ENCODE measurements at places on chromosomes 12 and 14. TPM values are rescaled to one million over a fixed set of nuclear protein-coding genes. Genes with fewer than 3 reads are reported as not detected.

- DNase-seq, result no peak
Measured at GRCh38 chr14:103931422-103931821, 3.2 kb downstream of the TDRD9 start.

The RNASE9 gene
- not detected for total RNA-seq

DNA sequence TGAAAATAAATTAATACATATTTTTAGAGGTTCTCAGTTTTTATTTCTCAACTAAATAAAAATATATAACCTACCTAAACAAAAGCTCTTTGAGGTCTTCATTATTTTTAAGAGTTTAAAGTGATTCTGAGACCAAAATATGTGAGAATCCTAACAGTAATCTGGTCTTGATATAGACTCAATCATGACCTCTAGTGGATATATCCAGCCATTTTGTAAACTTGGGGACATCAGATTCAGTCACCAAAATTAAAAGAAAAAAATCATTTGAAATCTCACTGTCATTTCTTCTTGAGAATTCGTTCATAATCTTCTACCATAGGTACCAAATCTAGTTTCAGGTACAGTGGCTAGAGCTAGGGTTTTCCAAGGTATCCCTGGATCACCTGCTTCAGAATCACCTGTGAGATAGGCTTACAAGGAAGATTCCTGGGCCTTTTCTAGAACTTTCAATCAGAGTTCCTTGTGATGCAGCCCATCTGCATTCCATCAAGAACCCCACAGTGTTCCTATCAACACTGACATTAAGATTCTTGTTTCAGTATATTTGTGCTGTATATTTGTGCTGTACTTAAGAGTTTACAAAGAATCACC lies 214.9 kb downstream of the ADAMTS20 start:
- no peak for DNase-seq

The POLE gene
- total RNA-seq, result 12.5 TPM

The ERP27 gene
- not detected for total RNA-seq

The COX8C gene
- not detected for total RNA-seq

GRCh38 chr12:79423560-79423959 lies 267.2 kb downstream of the PAWR start:
- no peak for DNase-seq

The MOK gene
- 7.5 TPM for total RNA-seq

The NFE2 gene
- total RNA-seq, result not detected

DNA sequence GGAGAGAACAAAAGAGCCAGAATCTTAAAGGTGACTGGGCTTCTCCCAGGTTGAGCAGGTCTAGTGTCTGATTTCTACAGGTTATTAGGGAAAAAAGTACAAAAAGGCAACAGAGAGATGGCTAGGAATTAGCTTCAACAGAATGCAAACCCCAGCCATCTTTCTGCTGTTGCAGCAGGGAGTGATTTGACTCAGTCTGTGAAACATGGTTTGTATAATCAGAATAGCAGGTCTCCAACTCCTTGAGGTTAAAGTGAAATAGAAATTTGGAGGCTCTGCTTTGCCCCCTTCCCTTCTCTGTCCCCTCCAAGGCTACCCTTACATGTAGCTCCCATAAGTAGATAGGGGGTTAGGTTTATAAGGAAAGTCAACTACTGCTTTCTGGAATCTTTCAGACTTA lies 105.8 kb downstream of the AKAP6 start:
- DNase-seq, result no peak

The ABHD12B gene
- not detected for total RNA-seq

GRCh38 chr14:59103396-59103795 lies 85.1 kb upstream of the DAAM1 start:
- no peak for DNase-seq

Measured in sigmoid colon (tissue), 7 donors.